CD4-positive, alpha-beta T cell treated with Interferon gamma for 1 hour (primary cell): ENCODE measurements at places on chromosomes 6 and 20.

GRCh38 chr6:138410972-138411880 is 7.2 kb downstream of the HEBP2 start:
- DNase-seq, result no peak

GRCh38 chr6:124961777-124962638 is at the start of gene RNF217:
TSS of gene RNF217 (plus strand) at chr6:124962437. CDS start at chr6:124962545, 108 bp downstream.
- DNase-seq, result peak; percentile 7

DNA sequence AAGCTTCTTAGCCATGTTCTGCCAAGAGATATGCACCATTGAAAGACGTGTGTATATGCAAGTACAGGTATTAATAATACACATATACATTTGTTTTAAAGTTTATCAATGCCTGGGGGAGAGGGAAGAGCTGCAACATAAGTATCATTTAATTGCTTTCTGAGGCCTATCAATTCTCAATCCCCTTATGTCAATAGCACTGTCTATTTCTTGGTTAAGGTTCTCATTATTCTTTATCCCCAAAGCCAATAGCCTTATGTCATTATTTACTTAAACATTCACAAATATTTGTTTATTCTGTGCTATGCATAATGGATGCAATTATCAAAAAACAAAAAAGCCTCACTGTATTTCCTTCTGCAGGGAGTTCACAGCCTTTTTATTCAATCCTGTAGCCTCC is 350.3 kb upstream of the KCNQ5 start:
- DNase-seq, result no peak

- DNase-seq, result no peak
These were observed 22.6 kb upstream of the GPR6 start for GRCh38 chr6:109955491-109955890.

- DNase-seq, result no peak
These were observed 28.9 kb downstream of the ILRUN start for GRCh38 chr6:34667481-34668238.

- DNase-seq, result no peak
These were observed 3.7 kb downstream of the SGK1 start for GRCh38 chr6:134314006-134314821.

GRCh38 chr6:129748212-129748900 is 38.4 kb upstream of the ARHGAP18 start:
- peak; percentile 41 for DNase-seq

- DNase-seq, result no peak
These were observed 37.9 kb downstream of the MAFB start for GRCh38 chr20:40651151-40651550.

DNA sequence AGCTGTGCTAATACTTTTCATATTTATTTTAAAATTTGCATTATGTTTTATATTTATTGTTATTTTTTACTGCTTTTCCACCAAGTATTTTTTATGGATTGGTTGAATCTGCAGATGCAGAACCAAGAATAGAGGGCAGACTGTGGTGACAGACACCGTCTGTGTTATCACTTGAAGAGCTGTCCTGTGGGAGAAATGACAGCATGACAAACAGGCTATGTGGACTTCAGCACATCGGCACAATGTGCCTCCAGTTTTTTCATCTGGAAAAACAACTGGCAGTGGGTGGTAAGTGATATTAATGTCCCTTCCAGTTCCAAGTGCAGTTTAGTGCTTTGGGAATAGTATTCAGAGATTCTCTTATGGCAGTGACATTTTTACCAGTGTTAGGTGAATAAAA is 492.9 kb downstream of the PRKN start:
- no peak for DNase-seq

DNA sequence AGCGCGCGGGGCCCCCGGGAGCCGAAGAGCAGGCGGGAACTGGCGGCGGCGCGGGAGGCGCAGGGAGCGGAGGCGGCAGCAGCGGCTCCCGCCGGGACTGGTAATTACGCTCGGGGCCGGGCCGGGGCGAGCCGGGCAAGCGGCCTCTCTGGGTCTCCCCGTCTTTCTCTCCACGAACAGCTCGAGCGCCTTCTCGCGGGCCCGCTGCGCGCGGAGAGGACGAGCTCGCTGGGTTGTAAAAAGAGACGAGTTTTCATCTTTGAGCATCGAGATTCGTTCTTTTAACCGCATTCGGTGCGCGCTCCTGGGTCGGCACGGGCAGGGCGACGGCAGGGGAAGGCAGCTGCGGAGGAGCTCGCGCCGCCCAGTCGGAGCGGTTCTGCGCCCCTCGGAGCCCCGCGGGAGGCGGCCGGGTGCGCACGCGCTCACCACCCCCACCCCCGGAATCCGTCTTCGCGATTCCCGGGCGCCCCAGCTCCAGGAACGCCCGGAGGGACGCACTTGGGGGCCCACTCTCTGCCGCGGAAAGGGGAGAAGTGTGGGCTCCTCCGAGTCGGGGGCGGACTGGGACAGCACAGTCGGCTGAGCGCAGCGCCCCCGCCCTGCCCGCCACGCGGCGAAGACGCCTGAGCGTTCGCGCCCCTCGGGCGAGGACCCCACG is 38.0 kb downstream of the YTHDF1 start:
- DNase-seq, result no peak

DNA sequence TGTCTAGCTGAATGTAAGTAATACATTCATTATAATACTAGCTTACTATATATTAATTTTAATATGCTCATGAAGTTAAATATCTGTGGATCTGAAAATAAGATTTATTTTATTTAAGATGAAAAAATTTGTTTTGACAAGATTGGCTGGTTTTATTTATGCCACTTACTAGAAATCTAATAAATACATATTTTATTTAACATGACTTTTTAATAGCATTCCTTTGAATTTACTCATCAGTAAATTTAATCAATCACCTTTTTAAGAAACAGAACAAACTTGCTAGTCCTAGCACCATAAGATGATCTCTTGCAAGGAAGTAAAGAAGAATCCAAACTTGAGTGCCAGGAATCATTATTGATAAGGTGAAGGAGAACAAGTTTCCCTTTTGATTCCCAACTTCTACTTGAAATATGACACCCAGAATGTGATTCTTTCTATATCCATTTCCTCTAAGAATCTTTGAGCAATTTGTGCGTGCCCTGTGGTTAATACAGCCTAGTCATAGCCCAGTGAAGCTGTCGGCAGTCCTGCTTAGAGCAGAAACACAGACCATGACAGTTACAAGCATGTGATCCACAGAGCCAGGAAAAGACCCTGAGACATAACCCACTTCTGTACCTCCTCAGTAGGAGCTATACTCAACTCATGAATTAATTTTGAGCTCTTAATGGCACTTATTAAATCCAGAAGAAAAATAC is 282.3 kb upstream of the QKI start:
- DNase-seq, result no peak

DNA sequence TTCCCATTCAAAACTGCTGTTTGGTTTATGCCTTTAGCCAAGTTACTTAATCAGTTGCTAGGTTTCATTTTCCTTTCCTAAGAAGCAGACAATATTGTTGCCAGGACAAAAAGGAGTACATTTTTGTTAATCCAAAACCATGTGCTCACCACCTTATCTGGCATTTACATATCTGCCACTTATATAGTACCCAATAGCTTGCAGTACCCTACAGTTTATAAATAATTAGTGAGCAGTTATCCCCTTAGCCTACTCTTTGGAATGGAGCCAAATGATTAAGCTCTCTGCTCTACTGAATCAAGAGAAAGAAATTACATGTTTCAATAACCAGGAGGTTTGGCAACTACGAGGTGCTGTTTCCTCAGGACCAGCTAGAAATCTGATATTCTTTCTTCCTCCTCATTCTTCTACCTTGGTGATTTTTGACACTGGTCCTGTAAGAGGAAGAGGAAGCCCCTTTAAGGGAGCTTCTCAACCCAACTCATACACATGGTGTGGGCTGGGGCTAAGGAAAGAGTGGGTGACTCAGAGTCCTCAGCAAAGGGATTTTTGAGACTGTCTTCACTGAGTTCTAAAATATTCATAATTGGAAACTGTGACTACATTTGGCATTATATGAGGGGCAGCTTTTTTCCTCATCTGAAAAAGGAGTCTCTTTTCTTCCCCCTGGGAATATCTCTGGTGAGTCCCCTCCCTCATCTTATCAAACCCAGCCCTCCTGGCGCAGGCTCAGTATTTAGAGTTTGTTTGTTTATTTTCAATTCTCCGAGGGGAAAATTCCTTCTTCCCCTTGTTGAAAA is 1.5 kb downstream of the ZNFX1 start:
- DNase-seq, result peak; percentile 40
